ENCODE measurements at places on chromosomes 1 and 21. TPM values are rescaled to one million over a fixed set of nuclear protein-coding genes. Genes with fewer than 3 reads are reported as not detected.

Gene FCER1G
- total RNA-seq, result 0.23 TPM

Gene CLCA4
- not detected for total RNA-seq

Gene TMOD4
- total RNA-seq, result not detected

Gene RNU1-2
- total RNA-seq, result 3,022 TPM

Gene FALEC
- total RNA-seq, result 0.70 TPM

Gene GNG4
- under 0.01 TPM for total RNA-seq

Gene IRF6
- total RNA-seq, result 7.7 TPM

Gene S100A7A
- not detected for total RNA-seq

Gene LYPD8
- total RNA-seq, result 0.35 TPM

Gene C4BPB
- not detected for total RNA-seq

Gene FAM163A
- not detected for total RNA-seq

Gene HCN3
- total RNA-seq, result 0.53 TPM

Gene ACP6
- total RNA-seq, result 5.3 TPM

Gene ATAD3B
- total RNA-seq, result 18.1 TPM

Gene TMEM39B
- 7.2 TPM for total RNA-seq

Gene ADORA3
- total RNA-seq, result not detected

Gene CELA2A
- not detected for total RNA-seq

Gene SPRR2D
- total RNA-seq, result not detected

Gene RNU5D-1
- total RNA-seq, result not detected

Gene SPRR4
- not detected for total RNA-seq

Gene BATF3
- 0.60 TPM for total RNA-seq

Gene ACTA1
- not detected for total RNA-seq

Gene SLC35F3
- not detected for total RNA-seq

Gene AZIN2
- 10.2 TPM for total RNA-seq

Gene HSD11B1
- 0.45 TPM for total RNA-seq

Gene LCE1C
- not detected for total RNA-seq

Gene DTL
- 0.35 TPM for total RNA-seq

Gene H3-3A
- 189 TPM for total RNA-seq

Gene FCRL5
- not detected for total RNA-seq

Gene SYT14
- total RNA-seq, result 0.47 TPM

Gene RGS13
- total RNA-seq, result not detected

Gene HMCN1
- 133 TPM for total RNA-seq
